Activated T-helper 1 cell treated with anti-CD3 and anti-CD28 coated beads, Interleukin-12 subunit alpha, Interleukin-12 subunit beta, Interleukin-2, Interleukin-4 antibody, amounts not matched to agents 30 ng/mL and 10 ng/mL and 1 ng/mL, durations not matched to agents 14 hours and 24 hours and 36 hours (primary cell): ENCODE measurements at places on chromosomes 1 and 21. TPM values are rescaled to one million over a fixed set of nuclear protein-coding genes. Genes with fewer than 3 reads are reported as not detected.

DNA sequence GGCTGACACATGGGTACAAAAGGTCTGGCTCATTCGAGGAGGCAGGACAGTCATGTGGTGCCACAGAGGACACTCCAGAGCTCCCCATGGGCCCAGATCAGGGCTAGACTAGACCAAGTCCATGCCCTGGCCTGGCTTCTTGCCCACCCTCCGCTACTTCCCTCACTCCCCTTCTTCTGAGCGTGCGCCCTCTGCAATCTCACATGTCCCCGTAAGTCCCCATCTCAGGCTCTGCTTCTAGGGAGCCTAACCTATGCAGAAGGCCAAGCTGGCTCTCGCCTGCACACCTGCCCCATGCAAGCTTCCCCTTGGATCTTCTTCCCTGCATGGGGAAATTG is 553.6 kb downstream of the PTPRU start:
- no peak overlapping the region for H3K4me3 ChIP-seq
- no peak for DNase-seq
- H3K36me3 ChIP-seq, result no peaks in the 10 kb centered on the region
- peaks cover 2% of the 10 kb centered on the region for H3K27me3 ChIP-seq
- no peak overlapping the region for H3K27ac ChIP-seq
- no peaks in the 10 kb centered on the region for H3K4me1 ChIP-seq

GRCh38 chr1:39732730-39733129 is 6.0 kb upstream of the PPIE start:
- peaks cover 5% of the 10 kb centered on the region for H3K36me3 ChIP-seq
- no peak overlapping the region for H3K27ac ChIP-seq
- H3K27me3 ChIP-seq, result peaks cover 10% of the 10 kb centered on the region
- H3K4me1 ChIP-seq, result peaks cover 46% of the 10 kb centered on the region
- no peak overlapping the region for H3K4me3 ChIP-seq
- DNase-seq, result no peak

Gene NPR1
- 0.05 and 0.07 TPM in 2 replicates for total RNA-seq

GRCh38 chr1:235434001-235434400 is 66.8 kb downstream of the TBCE start:
- H3K36me3 ChIP-seq, result peaks cover 17% of the 10 kb centered on the region
- no peaks in the 10 kb centered on the region for H3K4me1 ChIP-seq
- H3K4me3 ChIP-seq, result no peak overlapping the region
- no peaks in the 10 kb centered on the region for H3K27me3 ChIP-seq
- no peak overlapping the region for H3K27ac ChIP-seq
- DNase-seq, result no peak

DNA sequence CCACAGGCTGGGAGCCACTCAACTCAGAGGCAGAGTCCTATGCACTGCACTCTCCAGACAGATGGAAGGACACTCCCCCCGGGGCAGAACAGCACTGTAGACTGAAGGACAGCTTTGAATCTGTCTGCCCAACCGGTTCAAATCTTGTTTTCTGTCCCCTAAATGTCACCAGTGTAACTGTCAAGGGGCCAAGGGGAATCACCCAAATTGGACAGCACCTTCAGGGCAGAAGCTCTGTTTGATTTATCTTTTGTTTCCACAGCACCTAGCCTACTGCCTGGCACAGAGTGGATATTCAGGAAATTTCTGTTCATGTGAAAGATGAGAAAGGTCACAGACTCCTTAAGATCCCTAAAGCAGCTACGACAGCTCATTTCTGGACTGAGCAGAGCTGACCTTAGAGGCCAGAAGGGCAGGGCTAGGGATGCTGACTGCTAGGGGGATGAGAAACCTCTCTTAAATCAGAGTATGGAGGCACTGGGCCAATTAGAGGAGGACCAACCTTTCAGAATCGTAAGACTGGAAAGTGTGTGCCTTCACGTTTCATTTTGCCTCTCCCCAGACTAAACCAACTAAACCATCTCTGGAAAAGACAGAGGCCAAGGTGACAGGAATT is 41.0 kb downstream of the ITPKB start:
- H3K4me1 ChIP-seq, result peaks cover 54% of the 10 kb centered on the region
- no peak overlapping the region for H3K4me3 ChIP-seq
- H3K36me3 ChIP-seq, result peaks cover 33% of the 10 kb centered on the region
- no peak for DNase-seq
- no peaks in the 10 kb centered on the region for H3K27me3 ChIP-seq

DNA sequence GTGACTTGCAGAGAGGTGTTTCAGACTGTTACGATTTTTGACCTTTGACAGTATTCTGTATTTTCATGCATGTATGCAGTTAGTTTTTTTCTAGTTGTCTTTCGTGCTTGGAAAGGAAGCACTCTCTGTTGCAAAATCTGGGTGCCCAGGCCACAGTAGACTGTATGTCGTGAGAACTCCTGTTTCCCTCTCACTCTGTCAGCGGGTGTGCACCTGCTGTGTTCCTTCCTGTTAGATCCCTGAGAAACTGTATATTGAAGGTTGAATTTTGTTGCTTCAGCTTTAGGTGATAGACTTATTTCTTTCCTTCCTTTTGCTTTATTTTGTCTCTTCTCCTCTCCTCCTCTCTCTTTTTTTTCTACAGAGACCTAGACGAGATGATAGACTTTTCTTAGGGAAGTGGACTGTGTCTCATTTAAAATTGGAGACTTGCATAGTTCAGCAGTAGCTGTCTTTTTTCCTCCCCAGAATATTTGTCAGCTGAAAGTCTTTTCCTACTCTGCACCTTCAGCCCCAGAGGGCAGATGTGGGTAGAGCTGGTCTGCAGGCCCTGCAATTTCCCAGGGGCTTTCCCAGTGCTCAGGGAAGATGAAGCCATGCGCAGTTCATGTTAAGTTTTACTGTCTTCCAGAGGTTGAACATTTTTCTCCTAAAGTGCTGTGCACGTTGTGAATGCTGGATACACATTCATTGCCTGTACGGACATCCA is 1.4 kb downstream of the TRAPPC10 start:
- peaks cover 28% of the 10 kb centered on the region for H3K36me3 ChIP-seq
- H3K4me3 ChIP-seq, result peak overlapping the region; percentile 91
- peak overlapping the region; percentile 94 for H3K27ac ChIP-seq

DNA sequence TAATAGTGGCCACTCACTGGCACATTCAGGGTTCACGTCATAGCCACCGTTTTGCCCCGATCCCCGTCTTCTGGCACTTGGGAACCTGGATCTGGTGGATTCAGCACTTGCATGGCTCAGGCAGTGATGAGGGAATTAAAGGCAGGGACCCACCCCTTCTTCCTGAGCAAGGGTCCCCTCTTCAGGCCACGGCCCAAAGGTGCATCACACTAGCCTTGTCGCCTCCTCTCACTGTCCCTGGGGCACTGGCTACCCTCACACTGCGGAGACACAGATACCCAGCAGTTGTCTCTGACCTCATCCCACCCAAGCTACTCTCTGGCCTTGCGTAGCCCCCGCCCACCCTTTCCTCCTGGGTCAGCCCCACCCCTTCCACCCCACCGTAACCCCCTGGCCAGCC is 19.9 kb upstream of the LDLRAP1 start:
- H3K36me3 ChIP-seq, result no peaks in the 10 kb centered on the region
- peaks cover 5% of the 10 kb centered on the region for H3K4me1 ChIP-seq
- H3K27me3 ChIP-seq, result peaks cover 3% of the 10 kb centered on the region
- H3K27ac ChIP-seq, result no peak overlapping the region
- DNase-seq, result no peak

- no peaks in the 10 kb centered on the region for H3K36me3 ChIP-seq
- no peak overlapping the region for H3K27ac ChIP-seq
- no peaks in the 10 kb centered on the region for H3K4me1 ChIP-seq
- DNase-seq, result no peak
Measured at GRCh38 chr1:208161656-208162375, 82.4 kb downstream of the PLXNA2 start.

Gene SPATA45
- total RNA-seq, result not detected in 2 replicates

DNA sequence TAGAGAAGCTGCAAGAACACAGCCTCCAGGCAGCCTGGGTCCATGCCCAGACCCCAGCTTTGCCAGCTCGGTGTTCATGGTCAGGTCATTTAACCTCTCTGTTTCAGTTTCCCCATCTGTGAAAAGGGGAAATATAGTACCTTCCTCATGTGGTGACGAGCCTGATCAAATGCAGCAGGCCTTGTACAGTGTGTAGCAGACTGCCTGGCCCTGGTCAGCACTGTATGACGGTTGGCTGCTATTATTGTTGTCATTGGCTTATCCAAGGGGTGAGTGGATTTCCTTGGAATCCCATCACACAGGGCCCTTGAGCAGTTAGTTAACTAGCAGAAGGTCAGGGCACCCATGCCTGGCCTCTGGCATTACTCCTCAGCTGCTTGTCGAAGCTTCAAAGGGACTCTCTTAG is 6.6 kb upstream of the TMEM51 start:
- no peak overlapping the region for H3K27ac ChIP-seq
- H3K4me3 ChIP-seq, result no peak overlapping the region
- H3K36me3 ChIP-seq, result no peaks in the 10 kb centered on the region
- no peaks in the 10 kb centered on the region for H3K4me1 ChIP-seq
- DNase-seq, result no peak

Gene THEM5
- total RNA-seq, result not detected in 2 replicates

Gene CELF3
- not detected in 2 replicates for total RNA-seq

GRCh38 chr1:13228343-13228781 is 2.4 kb upstream of the PRAMEF18 start:
- H3K27me3 ChIP-seq, result no peaks in the 10 kb centered on the region
- H3K4me3 ChIP-seq, result no peak overlapping the region
- no peaks in the 10 kb centered on the region for H3K4me1 ChIP-seq
- H3K27ac ChIP-seq, result no peak overlapping the region
- no peaks in the 10 kb centered on the region for H3K36me3 ChIP-seq

GRCh38 chr1:9900142-9901043 is 9.7 kb downstream of the CTNNBIP1 start:
- no peak overlapping the region for H3K4me3 ChIP-seq
- H3K4me1 ChIP-seq, result no peaks in the 10 kb centered on the region
- no peak overlapping the region for H3K27ac ChIP-seq
- no peaks in the 10 kb centered on the region for H3K36me3 ChIP-seq

Gene C1QTNF12
- 2.2 and 4.1 TPM in 2 replicates for total RNA-seq

DNA sequence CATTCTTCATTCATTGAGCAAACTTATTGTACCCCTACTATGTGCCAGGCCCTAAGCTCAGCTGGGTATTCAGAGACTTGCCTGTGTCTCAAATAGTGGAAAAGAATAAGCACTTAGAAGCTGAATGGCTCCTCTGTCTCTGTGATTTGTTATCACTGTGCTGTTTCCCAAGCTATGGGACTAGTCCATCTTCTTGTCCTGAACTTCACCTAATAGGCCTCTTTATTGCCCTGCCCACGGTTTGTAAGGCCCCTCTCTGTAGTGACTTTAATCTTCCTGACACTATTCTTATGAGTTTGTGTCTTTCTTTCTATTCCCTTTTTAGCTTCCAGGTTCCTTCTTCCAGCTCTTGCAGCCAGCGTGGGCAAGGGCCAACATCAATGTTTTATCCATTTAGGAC is 85.4 kb upstream of the LPGAT1 start:
- peaks cover 21% of the 10 kb centered on the region for H3K27me3 ChIP-seq
- no peaks in the 10 kb centered on the region for H3K4me1 ChIP-seq
- no peak overlapping the region for H3K27ac ChIP-seq
- no peak for DNase-seq
- no peaks in the 10 kb centered on the region for H3K36me3 ChIP-seq

Gene PKLR
- total RNA-seq, result 0.05 and 0.15 TPM in 2 replicates
